ENCODE measurements at places on chromosomes 4 and X.

DNA sequence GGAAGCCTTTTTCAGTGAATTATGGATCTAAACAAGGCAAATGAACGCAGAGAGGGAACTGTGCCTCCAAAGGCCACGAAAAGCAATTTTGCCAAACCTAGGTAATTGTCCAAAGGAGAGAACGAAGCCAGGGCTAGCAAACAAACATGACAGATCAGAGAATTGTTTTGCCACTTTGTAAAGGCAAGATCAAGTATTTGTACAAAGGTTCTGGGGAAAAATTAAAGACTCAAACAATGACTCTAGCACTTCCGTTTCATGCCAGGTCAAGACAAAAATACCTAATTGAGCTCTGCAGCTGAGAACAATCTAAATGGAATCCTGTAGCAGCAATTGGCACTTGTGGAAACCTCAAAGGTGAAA is 8.5 kb downstream of the RBM47 start:
- peaks cover 21% of the 10 kb centered on the region for H3K4me1 ChIP-seq
- no peak overlapping the region for H3K27ac ChIP-seq
- no peak overlapping the region for H3K4me3 ChIP-seq
- DNase-seq = no peak
- H3K27me3 ChIP-seq = peaks cover 14% of the 10 kb centered on the region

GRCh38 chr4:147788791-147789190 is 56.9 kb downstream of the ARHGAP10 start:
- peaks cover 36% of the 10 kb centered on the region for H3K4me1 ChIP-seq
- no peaks in the 10 kb centered on the region for H3K36me3 ChIP-seq
- no peak overlapping the region for H3K27ac ChIP-seq

DNA sequence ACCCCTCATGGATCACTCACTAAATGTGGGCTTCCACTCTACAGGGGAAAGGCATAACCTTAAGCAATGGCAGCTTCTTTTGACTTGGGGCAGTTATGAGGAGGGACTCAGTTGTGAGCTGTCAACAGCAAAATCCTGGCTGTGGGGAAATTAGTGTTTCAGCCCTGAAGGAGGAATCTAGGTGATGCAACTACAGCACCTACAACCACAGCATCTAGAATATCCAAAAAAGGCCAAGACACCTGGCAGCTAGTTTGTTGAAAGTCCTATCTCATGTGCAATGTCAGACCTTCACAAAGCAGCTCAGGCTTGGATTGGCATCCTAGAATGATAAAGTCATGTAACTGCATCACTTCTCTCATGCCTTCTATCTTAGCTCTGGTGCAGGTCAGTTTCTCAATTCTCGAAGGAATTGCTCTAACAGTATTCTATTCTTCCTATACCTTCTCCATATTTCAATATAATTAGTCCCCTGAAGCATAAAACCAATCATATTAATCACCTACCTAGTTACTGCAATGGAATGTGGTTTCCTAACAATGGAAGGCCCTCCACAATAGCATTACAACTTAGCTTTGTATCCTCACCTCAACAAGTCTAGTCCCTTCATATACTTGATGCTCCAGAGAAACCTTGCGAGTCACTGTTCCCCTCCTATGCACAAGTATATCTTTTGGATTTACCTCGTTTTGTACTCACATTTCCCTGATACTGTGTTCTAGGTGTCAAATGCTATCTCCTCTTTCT is 5.5 kb upstream of the ANTXR2 start:
- H3K27me3 ChIP-seq = no peaks in the 10 kb centered on the region
- no peaks in the 10 kb centered on the region for H3K36me3 ChIP-seq
- no peak overlapping the region for H3K27ac ChIP-seq
- DNase-seq = no peak
- no peak overlapping the region for H3K4me3 ChIP-seq

- no peaks in the 10 kb centered on the region for H3K4me1 ChIP-seq
- peaks cover 3% of the 10 kb centered on the region for H3K36me3 ChIP-seq
- no peak overlapping the region for H3K4me3 ChIP-seq
Observed at GRCh38 chrX:394830-395229, 8.1 kb upstream of the PPP2R3B start.

DNA sequence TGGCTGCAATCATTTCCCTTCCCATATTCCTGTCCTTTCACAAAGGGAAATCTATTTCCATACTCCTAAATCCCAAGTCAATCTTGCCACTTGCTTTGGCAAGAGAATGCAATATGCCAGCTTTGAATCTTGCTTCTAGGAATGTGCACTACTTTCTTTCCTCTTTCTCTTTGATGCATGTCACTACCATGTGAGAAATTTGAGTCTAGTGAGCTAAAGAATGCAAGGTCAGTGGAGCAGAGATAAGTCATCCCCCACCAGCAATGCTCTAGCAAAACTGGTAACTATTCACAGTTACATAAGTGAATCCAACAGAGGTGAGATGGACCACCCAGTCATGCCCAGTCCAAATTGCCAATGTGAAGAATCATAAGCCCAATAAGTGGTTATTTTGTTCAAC is 910.4 kb downstream of the RAB28 start:
- H3K36me3 ChIP-seq = no peaks in the 10 kb centered on the region
- no peaks in the 10 kb centered on the region for H3K4me1 ChIP-seq
- no peaks in the 10 kb centered on the region for H3K27me3 ChIP-seq

DNA sequence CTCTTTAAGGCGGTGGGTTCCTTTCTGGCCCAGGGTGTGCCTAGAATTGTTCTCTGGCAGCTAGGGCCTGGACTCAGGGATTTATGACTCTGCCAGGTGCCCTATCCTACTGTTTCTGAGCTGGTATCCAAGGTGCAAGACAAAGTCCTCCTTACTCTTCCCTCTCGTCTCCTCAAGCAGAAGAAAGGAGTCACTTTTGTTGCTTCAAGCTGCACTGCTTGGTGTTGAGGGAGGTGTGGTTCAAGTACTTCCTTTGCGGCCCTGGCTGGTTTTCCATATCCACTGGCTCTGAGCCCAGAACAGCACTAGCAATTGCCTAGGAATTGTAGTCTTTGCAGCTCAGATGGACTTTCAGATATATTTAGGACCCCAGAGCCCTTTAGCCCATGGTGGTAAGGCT is 39.3 kb downstream of the RTL3 start:
- H3K27ac ChIP-seq = no peak overlapping the region
- H3K36me3 ChIP-seq = no peaks in the 10 kb centered on the region
- H3K27me3 ChIP-seq = no peaks in the 10 kb centered on the region
- no peak overlapping the region for H3K4me3 ChIP-seq
- DNase-seq = no peak

DNA sequence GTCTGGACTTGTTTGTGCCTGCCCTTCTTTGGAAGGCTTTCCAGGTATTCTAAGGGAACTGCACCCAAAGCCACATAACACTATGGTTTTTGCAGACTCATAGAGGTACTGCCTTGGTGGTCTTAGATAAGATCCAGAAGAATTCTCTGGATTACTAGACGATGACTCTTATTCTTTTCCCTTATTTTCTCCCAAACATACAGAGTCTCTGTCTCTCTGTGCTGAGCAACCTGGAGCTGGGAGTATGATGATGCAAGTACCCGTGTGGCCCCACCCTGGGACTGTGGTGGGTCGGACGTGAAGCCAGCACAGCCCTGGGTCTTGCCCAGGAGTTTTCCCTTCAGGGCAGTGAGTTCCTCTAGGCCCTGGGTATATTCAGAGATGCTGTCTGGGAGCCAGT is 1342.4 kb upstream of the TENM3 start:
- no peak overlapping the region for H3K27ac ChIP-seq
- H3K27me3 ChIP-seq = no peaks in the 10 kb centered on the region
- H3K4me1 ChIP-seq = no peaks in the 10 kb centered on the region
- H3K4me3 ChIP-seq = no peak overlapping the region
- peaks cover 1% of the 10 kb centered on the region for H3K36me3 ChIP-seq
- no peak for DNase-seq

DNA sequence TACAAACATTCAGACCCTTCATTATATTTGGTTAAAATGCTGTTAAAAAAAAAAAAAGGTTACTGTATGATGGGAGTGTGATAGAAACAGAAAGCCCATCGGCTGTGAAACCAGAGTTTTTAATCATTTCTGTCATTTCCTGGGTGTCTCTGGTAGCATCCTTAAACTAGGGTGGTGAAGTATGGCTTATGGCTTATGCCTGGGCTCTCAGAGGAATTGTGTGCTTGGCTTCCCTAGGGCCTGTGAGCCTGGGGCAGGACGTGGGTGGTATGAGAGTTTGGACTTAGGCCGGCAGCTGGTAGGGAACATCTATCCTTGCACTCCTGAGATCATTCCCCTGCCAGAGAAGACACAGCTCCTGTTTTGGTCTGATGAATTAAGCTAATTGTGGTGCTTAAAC is 52.2 kb downstream of the DCUN1D4 start:
- H3K27ac ChIP-seq = no peak overlapping the region
- no peaks in the 10 kb centered on the region for H3K27me3 ChIP-seq

- H3K27me3 ChIP-seq = no peaks in the 10 kb centered on the region
- no peak for DNase-seq
- H3K4me1 ChIP-seq = peaks cover 10% of the 10 kb centered on the region
- H3K27ac ChIP-seq = no peak overlapping the region
Observed at GRCh38 chr4:80465238-80465637, 129.7 kb downstream of the CFAP299 start.

- peaks cover 14% of the 10 kb centered on the region for H3K27me3 ChIP-seq
- H3K27ac ChIP-seq = no peak overlapping the region
- H3K4me1 ChIP-seq = no peaks in the 10 kb centered on the region
- DNase-seq = no peak
Observed at GRCh38 chr4:8921465-8921864, 49.8 kb upstream of the HMX1 start.

- no peaks in the 10 kb centered on the region for H3K4me1 ChIP-seq
- H3K27ac ChIP-seq = no peak overlapping the region
- H3K36me3 ChIP-seq = no peaks in the 10 kb centered on the region
- no peak overlapping the region for H3K4me3 ChIP-seq
Observed at GRCh38 chr4:159906517-159906916, 803.6 kb downstream of the RAPGEF2 start.

DNA sequence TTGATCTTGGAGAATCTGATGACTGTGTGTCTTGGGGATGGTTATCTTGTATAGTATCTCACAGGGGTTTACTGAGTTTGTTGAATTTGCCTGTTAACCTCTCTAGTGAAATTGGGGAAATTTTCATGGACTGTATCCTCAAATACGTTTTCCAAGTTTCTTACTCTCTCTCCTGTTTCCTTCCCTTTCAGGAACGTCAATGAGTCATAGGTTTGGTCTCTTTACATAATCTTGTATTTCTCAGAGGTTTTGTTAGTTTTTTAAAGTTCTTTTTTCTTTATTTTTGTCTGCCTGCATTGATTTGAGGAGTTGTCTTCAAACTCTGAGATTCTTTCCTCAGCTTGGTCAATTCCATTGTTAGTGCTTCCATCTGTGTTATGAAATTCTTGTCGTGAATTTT is 227.7 kb upstream of the GPRIN3 start:
- no peak overlapping the region for H3K4me3 ChIP-seq
- peaks cover 20% of the 10 kb centered on the region for H3K27me3 ChIP-seq
- DNase-seq = no peak
- peaks cover 8% of the 10 kb centered on the region for H3K4me1 ChIP-seq

DNA sequence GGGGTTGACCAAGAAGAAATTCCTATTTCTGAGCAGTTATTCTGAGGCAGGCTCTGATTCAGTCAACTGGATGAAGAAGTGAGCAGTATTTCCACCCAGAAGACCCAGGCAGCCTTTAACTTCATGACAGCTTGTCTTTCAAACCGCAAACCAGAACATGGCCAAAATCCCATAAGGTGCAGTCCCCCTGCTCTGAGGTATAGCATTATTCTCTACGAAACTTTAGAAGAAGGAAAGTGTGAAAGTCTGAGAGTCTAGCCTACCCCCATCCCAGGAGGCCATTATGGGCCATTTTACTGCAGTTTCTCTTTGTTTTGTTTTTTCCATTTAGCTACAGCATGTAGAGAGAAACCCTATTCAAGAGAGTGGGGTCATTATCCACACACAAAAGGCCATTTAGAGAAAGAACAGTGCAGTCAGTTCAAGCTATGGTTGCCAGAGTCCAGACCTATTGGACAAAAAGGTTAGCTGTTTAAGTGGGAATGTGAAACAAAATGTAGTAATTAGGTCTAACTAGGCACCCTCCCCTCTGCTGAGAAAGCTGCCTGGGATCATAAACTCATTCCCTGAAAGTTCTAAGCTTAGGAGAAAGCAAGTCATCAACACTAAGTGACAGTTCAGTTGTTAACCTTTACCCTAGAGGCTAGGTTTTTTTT is 52.1 kb upstream of the RASGEF1B start:
- H3K4me3 ChIP-seq = no peak overlapping the region
- H3K27ac ChIP-seq = no peak overlapping the region
- H3K4me1 ChIP-seq = peaks cover 8% of the 10 kb centered on the region
- peaks cover 8% of the 10 kb centered on the region for H3K36me3 ChIP-seq
- DNase-seq = no peak

GRCh38 chrX:130086447-130087206 is 23.7 kb downstream of the ELF4 start:
- peaks cover 3% of the 10 kb centered on the region for H3K36me3 ChIP-seq
- H3K4me3 ChIP-seq = peak overlapping the region; percentile 63
- H3K4me1 ChIP-seq = peaks cover 76% of the 10 kb centered on the region
- peak overlapping the region; percentile 79 for H3K27ac ChIP-seq
- peak; percentile 69 for DNase-seq

DNA sequence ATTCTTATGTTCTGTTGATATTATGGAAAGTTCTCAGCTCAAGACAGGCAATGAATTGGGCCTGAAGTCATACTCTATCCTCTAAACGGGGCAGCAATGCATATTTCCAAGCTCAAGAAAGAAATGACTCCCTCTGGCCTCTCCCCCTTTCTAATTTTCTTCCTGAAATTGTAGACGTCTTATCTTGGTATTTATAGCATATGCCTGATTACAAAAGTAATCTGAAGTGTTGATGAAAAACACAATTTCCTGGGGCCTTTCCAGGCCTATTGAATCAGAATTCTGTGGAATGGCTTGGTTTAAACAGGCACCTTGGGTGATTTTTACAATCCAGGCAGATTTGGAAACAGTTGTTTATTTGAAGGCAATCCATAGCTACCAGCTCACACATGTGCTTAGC is 21.4 kb upstream of the PGRMC2 start:
- peaks cover 4% of the 10 kb centered on the region for H3K36me3 ChIP-seq
- no peak overlapping the region for H3K27ac ChIP-seq
- no peaks in the 10 kb centered on the region for H3K27me3 ChIP-seq
- no peaks in the 10 kb centered on the region for H3K4me1 ChIP-seq
- H3K4me3 ChIP-seq = no peak overlapping the region
- no peak for DNase-seq

DNA sequence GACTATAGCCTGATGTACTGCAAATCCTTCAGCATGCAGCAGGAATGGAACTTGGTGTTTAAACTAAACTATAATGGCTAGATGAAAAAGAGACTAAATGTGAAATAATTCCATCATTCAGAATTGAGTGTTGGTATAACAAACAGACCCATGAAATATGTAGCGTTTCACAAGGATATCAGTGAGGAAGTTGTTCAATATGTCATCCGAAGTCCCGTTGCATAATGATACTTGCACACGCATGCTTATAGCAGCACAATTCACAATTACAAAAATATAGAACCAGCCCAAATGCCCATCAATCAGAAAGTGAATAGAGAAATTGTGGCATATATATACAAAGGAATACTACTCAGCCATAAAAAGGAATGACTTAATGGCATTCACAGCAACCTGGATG is 20.4 kb downstream of the MECP2 start:
- DNase-seq = no peak
- H3K4me3 ChIP-seq = no peak overlapping the region
- H3K27me3 ChIP-seq = no peaks in the 10 kb centered on the region
- peaks cover 27% of the 10 kb centered on the region for H3K36me3 ChIP-seq
- H3K27ac ChIP-seq = no peak overlapping the region

GRCh38 chr4:186698028-186698427 is 25.6 kb downstream of the FAT1 start:
- H3K27ac ChIP-seq = no peak overlapping the region
- no peak overlapping the region for H3K4me3 ChIP-seq
- no peaks in the 10 kb centered on the region for H3K27me3 ChIP-seq
- H3K36me3 ChIP-seq = no peaks in the 10 kb centered on the region
- H3K4me1 ChIP-seq = no peaks in the 10 kb centered on the region

GRCh38 chr4:145839151-145839550 is 99.5 kb downstream of the ZNF827 start:
- H3K27ac ChIP-seq = no peak overlapping the region
- H3K27me3 ChIP-seq = no peaks in the 10 kb centered on the region
